ENCODE measurements at places on chromosomes 5 and 9. TPM values are rescaled to one million over a fixed set of nuclear protein-coding genes. Genes with fewer than 3 reads are reported as not detected.

GRCh38 chr5:59040024-59040803 lies 457.3 kb downstream of the RAB3C start:
- no peak for DNase-seq

GRCh38 chr5:172564883-172565282 lies 76.2 kb upstream of the NEURL1B start:
- DNase-seq, result no peak

- peak; percentile 20 for DNase-seq
Observed at GRCh38 chr9:124660341-124660801, 110.7 kb downstream of the NR6A1 start.

GRCh38 chr5:174832025-174832424 lies 107.6 kb downstream of the MSX2 start:
- DNase-seq, result no peak

DNA sequence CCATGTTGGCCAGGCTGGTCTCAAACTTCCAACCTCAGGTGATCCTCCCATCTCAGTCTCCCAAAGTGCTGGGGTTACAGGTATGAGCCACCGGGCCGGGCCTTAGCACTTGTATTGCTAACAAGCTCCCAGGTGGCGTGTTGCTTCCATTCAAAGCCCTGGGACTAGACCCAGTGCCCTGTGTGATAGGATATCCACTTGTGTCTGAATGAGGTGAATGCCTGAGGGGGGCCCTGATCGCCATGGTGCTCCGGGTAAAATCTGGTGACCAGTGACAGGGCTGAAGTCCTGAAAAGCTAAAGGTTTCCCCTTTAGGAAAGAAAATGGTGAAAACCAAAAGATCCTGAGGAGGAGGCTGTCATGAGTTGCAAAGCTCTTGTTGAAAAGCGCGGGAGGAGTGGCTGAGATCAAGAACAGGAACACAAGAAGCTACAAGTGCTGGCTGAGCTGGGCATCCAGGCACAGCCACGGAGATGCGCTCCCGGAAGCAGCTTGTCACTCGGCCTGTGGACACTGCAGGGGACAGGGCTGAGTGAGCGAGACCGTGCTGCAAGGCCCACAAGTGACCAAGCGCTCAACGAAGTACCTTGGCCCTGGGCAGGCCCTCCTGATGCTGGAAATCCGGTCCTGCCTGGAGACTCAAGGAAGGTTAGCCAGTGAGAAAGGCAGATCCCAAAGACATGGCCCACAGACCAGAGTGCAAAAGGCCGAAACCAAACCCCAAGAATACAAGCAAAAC lies 39.8 kb upstream of the NXNL2 start:
- DNase-seq, result no peak

- DNase-seq, result peak; percentile 51
Observed at GRCh38 chr9:129482521-129483414, 138.1 kb downstream of the C9orf50 start.

- peak; percentile 6 for DNase-seq
Observed at GRCh38 chr9:93114169-93114983, 18.4 kb downstream of the CARD19 start.

DNA sequence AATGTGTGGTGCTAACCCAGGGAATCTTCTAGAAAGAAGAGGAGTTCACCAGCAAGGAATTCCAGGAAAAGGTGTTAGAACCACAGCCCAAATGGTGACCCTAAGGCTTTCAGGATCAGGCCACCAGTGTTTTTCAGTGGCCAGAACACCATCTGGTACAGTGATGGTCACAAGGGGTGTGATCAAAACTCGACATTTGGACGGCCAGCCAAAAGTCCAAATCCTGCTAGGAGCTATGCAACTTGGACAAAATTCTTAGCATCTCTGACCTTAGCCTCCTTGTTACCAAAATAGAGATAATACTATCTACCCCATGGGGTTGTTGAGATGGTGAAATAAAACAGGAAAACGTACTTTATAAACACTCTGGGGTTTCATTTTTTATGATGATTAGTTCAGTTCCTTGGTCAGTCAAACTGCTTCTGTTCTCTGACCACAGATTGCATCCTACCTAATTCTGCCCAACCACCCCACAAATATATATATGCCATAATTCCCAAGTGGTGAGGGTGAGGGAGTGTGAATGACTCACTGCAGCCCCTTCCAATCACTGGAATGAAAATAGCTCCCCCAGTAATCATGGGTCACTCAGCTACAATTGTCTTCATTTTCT lies 210.3 kb downstream of the CDK5RAP2 start:
- no peak for DNase-seq

GRCh38 chr9:134317400-134317789 lies 8.9 kb upstream of the RXRA start:
- no peak for DNase-seq

GRCh38 chr5:102866237-102866600 lies 111.1 kb downstream of the PAM start:
- no peak for DNase-seq

- peak; percentile 38 for DNase-seq
Observed at GRCh38 chr9:97895695-97896332, 26.5 kb downstream of the TRMO start.

DNA sequence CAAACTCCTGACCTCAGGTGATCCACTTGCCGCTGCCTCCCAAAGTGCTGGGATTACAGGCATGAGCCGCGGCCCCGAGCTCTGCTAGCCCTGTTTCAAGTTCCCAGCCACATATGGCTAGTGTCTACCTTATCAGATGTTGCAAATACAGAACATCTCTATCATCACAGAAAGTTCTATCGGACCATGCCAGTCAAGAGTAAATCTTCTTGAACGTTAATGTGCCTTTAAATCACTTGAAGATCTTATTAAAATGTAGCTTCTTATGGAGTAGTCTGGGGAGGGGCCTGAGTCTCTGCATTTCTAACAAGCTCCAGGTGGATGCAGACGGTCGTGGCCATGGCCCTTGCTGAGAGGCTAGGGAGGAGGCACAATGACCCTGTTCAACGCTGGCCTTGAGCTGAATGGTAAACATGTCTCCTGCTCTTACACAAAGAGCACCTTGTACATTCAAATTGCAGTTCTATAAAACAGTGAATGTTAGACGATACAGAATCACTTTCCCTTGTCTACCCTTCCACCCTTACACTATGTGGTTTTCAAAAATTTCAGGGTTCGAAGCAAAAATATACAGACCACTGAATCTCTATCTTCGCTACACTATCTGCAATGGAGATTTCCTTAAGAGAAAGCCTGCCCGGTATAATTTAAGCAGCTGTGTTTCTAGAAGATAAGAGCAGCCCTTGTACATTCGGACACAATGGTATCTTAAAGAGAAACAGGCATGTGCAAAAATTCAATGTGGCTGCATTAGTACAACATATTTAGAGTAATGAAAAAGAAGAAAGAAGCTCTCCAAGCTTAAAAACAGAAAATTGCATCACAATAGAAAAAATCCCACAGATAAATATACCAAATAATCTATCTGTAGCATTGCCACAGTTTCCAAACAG lies 114.1 kb downstream of the FRMD3 start:
- no peak for DNase-seq

DNA sequence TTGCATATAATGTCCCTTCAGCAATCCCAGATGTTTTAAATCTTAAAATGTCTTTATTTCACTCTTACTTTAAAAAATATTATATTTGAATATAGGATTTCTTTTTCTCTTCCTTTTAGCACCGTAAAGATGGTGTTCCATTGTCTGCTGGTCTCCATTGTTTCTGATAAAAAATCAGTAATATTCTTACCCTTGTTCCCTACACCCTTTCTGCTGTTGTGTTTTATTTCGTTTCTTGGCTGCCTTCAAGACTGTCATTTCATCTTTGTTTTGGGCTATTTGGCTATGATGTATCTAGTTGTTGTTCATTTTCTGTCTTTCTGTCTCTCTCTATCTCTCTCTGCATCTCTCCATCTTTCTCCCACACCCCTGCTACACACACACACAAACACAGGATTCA lies 197.9 kb downstream of the IRX2 start:
- no peak for DNase-seq

- DNase-seq, result no peak
Observed at GRCh38 chr9:134585021-134585561, 56.5 kb upstream of the COL5A1 start.

GRCh38 chr5:148746826-148747535 lies 79.4 kb upstream of the ADRB2 start:
- DNase-seq, result no peak

GRCh38 chr9:115888131-115888530 lies 265.5 kb upstream of the PAPPA start:
- DNase-seq, result no peak

DNA sequence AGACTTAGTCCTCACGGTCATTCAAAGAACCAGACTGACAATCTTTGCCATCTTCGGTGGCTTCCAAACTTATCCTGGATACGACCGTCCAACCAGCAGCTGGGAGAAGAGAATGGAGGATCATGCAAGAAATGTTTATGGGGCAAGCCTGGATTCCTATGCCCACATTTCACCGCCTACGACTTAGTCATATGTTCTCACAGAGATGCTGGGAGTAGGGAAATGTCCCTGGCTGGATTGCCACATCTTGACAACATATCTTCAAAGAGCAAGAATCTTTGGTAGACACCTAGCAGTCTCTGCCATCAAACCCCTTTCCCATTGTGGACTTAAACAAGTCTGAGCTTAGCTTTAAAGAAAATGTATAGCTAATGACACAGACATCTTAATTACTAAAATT lies 5.0 kb downstream of the MED7 start:
- DNase-seq, result no peak

GRCh38 chr5:43497311-43498104 lies 13.8 kb upstream of the TMEM267 start:
- DNase-seq, result no peak

- no peak for DNase-seq
Observed at GRCh38 chr9:132372177-132373095, 17.6 kb upstream of the SETX start.

GRCh38 chr5:53322257-53322656 lies 158.2 kb upstream of the FST start:
- DNase-seq, result no peak

DNA sequence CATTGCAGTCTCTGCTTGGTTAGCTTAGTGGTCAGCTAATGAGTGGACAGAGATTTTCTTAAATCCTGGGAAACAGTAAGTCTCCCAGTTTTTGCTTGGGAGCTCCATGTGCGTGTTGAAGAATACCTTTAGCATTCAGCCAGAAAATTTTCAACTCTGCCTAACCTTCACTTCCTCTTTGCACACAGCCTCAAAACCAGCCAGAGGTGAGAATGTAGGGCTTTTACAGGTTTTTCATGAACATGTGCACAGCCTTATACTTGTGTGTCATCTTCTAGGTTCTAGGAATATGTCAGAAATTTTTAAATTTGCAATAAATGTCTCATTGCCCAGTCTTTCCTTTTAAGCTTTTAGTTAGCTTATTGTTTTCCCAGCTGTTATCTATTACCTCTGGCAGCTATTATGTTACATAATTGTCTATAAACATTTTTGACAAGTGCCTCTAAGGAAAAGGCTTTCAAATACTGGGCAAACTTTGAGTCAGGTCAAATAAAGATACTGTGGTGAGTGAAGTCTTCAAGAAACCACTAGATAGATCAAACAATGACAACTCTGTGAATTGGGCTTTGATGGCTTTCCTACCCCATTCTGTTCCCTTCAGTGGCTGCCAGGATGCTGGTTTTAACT lies 12.7 kb downstream of the ADGRV1 start:
- DNase-seq, result no peak

DNA sequence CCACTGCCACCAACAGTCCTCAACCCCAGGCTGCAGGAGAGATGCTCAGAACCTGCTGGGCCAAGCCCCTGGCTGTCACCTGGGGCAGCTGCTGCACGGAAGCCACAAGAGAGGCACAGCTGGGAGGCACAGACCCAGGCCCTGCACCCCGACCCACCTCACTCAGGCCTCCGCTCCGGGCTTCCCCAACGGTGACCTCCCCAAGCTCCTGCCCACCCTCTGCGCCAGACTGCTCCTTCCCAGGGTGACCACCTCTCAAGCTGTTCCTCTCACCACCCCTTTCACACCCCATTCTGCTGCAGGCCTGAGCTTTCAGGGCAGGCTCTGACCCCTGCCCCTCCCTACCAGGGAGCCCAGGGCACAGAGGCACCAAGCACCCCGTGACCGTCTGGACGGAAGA lies 33.0 kb downstream of the VAV2 start:
- DNase-seq, result no peak

DNA sequence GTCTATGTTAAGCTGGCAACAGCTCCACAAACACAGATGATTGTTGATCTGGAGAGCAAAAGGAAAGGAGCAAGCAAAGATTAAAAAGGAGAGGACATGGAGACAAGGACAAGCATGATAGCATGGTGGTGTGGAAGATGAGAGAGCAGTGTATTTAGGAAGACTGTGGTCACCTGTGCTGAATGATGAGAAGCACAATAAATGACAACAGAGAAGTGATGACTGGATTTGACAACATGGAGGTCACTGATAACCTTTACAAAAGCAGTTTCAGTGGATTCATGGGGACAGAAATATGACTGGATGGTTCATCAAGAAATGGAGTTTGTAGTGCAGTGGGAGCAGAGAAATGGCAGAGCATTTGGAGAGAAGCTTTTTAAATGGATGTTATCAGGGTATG lies 20.2 kb downstream of the TTC33 start:
- no peak for DNase-seq

DNA sequence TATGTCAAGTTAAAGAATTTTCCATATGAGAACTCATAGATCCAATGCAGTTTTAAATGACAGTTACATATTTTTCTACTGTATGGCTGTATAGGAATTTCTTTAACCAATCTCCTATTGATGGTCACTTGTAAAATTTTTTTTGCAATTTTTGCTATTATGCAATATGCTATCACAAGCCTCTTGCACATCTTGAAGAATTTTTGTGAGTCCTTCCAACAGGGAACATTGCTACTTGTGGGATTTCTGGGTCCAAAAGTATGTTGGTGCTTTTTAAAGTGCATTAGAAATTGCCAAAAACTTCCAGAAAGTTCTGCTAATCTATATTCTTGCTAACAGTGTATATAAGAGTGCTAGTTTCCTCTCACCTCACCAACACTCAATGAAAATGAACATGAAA lies 65.1 kb downstream of the NPR3 start:
- DNase-seq, result no peak

The GADD45G gene
- total RNA-seq, result 1.6 TPM

The SPATA31A3 gene
- not detected for total RNA-seq

The IL4 gene
- 0.77 TPM for total RNA-seq

The SELENOP gene
- total RNA-seq, result not detected

The IRX2 gene
- total RNA-seq, result not detected

The C9orf50 gene
- total RNA-seq, result not detected

The CLTB gene
- 47.8 TPM for total RNA-seq

The SLC1A3 gene
- total RNA-seq, result 0.16 TPM

The PTGES gene
- total RNA-seq, result 0.16 TPM

The TMEM174 gene
- not detected for total RNA-seq

The DIPK1B gene
- total RNA-seq, result 0.25 TPM

The SLC1A1 gene
- total RNA-seq, result 0.23 TPM

The NR6A1 gene
- 1.1 TPM for total RNA-seq

The RGS7BP gene
- total RNA-seq, result not detected

The PFN3 gene
- total RNA-seq, result not detected

The SPINK5 gene
- total RNA-seq, result not detected

The SRD5A1 gene
- 11.1 TPM for total RNA-seq

The TOPORS gene
- total RNA-seq, result 18.9 TPM

The GFPT2 gene
- 0.16 TPM for total RNA-seq

The DMRT3 gene
- not detected for total RNA-seq

Measured in activated CD4-positive, alpha-beta T cell treated with anti-CD3 and anti-CD28 coated beads for 36 hours (primary cell).